Lung microvascular endothelial cell (primary cell): ENCODE measurements at places on chromosomes 16 and 17. TPM values are rescaled to one million over a fixed set of nuclear protein-coding genes. Genes with fewer than 3 reads are reported as not detected.

- no peak for DNase-seq
Measured at GRCh38 chr16:62170642-62171041, 134.4 kb upstream of the CDH8 start.

GRCh38 chr16:70378869-70379493, 32.3 kb downstream of the DDX19A start:
- DNase-seq: no peak

DNA sequence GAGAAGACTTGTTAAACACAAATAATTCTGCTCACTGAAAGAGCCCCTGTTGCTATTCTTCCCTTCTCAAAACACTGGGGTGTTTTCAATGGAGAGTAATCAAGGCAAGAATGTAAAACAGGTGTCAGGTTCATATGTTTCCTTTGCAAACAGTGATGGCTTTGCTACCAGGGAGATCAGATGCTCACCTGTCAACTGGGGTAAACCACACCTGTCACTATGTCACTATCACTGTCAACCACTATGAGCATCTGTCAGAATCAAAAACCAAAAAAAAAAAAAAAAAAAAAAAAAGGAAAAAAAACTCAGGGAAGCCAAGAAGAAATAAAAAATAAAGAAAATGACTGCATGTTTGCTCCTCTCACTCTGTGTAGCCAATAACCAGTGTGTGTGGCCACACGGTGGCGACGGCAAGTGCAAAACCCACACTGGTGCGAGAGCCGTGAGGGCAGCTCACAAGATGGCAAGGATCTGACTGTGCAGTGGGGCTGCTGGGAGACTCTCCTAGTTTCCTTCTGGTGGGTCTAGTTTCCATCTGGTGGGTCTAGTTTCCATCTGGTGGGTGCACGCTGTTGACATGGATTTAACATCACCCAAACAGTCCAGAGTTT, 22.7 kb downstream of the USP22 start:
- peak; percentile 52 for DNase-seq

- peak; percentile 84 for DNase-seq
Measured at GRCh38 chr16:2474877-2475412, at the start of gene TBC1D24. Gene TBC1D24, plus strand, starts transcription at chr16:2475127. Its CDS starts 21,022 bp downstream, at chr16:2496149.

DNA sequence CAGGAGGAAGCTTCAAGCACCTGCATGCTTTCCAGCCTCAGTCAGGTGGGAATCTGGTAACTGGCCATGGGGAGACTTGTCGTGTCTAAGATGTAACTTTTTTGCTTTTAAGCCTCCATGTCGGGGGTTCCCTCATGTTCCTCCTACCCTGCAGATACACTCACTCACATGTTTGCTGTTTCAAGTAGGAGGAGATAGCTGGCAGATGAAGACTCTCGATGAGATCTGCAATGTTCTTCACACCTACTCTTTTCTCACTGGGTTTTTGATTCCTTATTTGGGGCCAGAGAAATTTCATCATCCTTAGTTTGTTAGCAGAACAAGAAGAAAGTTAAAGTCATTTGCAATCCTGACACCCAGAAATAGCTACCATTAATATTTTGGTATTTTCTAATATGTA, 24.7 kb downstream of the UTP4 start:
- DNase-seq: no peak

GRCh38 chr17:80755650-80756405, 211.2 kb downstream of the RPTOR start:
- peak; percentile 36 for DNase-seq

The C16orf96 gene
- under 0.01 TPM in 1 of 2 replicates, not detected in the other for total RNA-seq

The NAGS gene
- total RNA-seq: 2.0 and 5.0 TPM in 2 replicates

DNA sequence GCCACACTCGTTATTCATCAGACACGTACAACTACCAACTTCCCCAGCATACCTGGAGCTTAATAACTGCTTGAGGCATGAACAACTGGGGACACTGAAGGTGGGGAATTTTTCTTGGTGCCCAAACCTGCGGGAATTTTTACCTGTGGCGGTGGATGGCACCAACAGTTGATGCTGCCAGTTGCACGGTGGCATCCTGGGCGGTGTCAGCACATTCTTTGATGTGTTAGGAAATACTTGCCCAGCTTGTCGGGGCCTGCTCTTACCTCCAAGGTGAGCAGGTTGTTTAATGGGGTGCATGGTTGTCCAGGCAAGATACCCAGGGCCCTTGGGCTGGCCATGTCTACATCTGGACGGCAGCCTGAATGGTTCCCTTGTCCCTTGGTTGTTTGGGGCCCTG, 79.6 kb downstream of the CRISPLD2 start:
- DNase-seq: no peak

The KRTAP4-1 gene
- not detected in 2 replicates for total RNA-seq

The CA10 gene
- not detected in 2 replicates for total RNA-seq

The CACNG1 gene
- not detected in 2 replicates for total RNA-seq

The CD300LF gene
- not detected in 2 replicates for total RNA-seq

DNA sequence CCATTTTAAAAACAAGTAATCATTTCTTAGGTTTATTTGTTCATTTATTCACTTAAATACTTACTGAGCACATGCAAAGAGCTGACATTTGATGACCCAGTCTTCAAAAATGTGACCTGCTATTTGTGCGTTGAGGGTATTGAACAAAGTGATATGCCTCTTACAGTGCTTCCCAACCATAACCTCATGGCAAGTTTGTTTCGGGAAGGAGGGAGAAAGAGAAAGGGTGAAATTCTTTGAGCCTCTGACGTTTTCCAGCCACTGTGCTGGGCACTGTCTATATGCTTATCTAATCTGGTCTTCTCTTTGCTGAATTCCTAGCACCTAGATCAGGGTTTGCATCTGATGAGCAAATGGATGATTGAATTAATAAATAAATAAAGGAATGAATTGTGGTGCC, 479.1 kb downstream of the HAPSTR1 start:
- DNase-seq: no peak

DNA sequence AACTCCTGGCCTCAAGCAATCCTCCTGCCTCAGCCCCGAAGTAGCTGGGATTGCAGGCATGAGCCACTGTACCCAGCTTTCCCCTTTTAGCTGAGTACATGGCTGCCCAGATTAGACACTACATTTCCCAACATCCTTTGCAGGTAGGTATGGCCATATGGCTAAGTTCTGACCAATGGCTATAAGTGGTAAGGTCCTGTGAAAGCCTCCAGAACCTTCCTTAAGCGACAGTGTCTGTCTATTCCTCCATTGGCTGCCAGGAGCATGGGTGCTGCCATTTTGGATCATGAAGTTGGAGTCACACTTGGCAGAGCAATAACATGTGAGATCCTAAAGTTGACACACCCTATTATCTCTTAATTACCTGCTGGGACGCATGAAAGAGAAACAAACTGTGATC, 24.4 kb upstream of the CRHR1 start:
- DNase-seq: no peak

GRCh38 chr17:29068818-29069217, 25.9 kb downstream of the PIPOX start:
- DNase-seq: no peak

DNA sequence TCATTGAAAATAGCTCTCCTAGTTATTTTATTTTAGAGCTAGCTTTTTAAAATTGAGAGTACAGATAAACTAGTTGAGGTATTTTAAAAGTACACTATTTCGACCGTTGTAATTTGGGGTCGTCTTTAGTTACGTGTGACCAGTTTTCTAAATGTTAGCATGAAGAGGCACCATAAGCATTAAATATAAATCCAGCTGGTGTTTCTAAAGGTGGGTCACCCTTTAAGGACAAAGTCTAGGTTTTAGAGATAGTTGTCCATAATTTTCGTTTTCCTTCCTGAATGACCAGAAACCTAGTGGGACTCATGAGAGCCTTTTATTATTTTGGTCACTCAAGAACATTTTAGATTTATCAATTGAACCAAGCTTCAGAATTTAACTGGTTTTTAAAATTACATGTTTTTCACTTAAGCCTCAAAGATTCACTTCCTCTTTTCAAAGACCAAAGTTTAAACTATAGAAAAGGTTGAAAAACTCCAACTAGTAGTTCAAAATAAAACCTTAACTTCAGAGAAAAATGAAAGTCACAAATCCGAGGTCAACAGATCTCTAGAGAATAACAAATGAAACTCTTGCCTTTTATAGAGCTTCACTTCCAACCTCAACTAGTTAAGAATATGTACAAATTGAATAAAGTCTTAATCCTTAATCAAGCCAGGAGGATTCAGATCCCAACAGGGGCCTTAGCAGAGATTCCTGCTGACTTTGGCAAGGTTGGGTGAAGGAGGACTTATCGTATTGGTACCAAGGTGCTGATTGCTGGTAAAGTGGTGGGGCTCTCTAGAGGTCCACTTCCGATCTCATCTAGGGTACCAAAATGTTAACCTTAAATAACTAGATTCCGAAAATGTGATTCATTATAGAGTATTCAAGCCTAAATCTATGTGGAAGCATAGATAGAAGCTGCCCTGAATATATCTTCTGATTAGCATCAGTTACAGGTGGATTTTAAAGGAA, 32.5 kb downstream of the PHKB start:
- DNase-seq: no peak

The LRRC59 gene
- total RNA-seq: 92.3 and 95.9 TPM in 2 replicates

GRCh38 chr16:11299865-11300559, 18.9 kb upstream of the PRM1 start:
- no peak for DNase-seq

- DNase-seq: no peak
Measured at GRCh38 chr17:62098623-62099231, 33.6 kb upstream of the MED13 start.

The LRRC37A2 gene
- total RNA-seq: 1.7 and 3.8 TPM in 2 replicates

DNA sequence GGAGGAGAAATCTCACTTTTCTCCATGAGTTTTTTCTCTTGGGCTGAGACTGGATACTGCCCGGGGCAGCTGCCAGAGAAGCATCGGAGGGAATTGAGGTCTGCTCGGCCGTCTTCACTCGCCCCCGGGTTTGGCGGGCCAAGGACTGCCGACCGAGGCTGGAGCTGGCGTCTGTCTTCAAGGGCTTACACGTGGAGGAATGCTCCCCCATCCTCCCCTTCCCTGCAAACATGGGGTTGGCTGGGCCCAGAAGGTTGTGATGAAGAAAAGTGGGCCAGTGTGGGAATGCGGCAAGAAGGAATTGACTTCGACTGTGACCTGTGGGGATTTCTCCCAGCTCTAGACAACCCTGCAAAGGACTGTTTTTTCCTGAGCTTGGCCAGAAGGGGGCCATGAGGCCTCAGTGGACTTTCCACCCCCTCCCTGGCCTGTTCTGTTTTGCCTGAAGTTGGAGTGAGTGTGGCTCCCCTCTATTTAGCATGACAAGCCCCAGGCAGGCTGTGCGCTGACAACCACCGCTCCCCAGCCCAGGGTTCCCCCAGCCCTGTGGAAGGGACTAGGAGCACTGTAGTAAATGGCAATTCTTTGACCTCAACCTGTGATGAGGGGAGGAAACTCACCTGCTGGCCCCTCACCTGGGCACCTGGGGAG, 19.1 kb downstream of the NGFR start:
- DNase-seq: no peak

The ALOX12B gene
- total RNA-seq: not detected in 2 replicates

DNA sequence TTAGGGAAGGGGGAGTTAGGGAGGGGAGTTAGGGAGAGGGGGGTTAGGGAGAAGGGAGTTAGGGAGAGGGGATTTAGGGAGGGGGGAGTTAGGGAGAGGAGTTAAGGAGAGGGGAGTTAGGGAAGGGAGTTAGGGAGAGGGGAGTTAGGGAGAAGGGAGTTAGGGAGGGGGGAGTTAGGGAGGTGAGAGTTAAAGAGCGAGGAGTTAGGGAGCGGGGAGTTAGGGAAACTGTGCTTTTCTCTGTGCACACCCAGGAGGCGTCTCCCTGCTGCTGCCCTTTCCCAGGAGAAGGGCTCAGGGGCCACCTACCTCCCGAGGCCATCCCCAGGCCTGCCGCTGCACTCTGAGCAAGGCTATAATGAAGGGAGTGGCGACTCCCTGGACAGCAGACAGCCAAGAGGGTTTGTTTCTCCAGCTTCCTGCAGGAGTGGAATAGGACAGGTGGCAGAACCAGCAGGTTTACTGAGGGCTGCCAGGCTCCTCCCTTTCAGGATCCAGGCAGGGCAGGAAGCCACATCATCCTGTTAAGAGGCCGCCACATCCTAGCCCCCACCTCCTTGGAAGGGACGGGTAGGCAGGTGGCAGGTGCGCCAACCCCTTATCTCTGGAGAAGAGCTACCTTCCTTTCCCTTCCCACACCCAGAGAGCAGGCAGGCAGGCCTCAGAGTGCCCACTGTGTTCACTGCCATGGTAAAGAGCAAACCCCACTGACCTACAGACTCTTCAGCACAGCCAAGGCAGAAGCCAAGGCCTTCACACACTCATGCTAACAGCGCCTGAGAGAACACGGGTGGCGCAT, 4.3 kb downstream of the CANT1 start:
- DNase-seq: no peak

DNA sequence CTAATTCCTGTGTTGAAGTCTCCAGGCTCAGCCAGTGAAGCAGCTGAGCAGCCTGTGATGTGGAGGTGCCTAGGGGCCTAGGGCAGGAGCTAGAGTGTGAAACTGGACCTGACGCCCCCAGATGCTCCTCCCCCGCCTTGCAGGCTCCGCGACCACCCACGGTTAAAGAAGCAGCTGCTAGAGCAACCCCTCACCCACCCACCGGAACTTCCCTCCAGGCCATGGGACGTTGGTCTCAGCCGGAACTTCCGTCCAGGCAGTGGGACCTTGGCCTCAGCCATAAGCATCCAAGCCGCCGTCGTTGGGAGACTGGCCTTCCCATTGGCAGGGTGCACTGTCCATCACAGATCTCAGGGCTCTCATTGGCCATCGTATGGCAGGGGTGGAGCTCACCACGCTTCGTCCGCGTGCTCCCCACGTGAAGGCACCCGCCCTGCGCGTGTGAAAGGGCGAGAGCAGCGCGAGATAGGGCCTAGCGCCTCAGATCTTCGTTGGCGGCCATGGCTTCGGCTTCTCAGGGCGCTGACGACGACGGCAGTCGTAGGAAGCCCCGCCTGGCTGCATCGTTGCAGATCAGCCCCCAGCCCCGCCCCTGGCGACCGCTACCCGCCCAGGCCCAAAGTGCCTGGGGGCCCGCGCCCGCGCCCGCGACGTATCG, at the start of gene ADAD2:
ADAD2 (plus strand) TSS at position 427 of the 658 bp plus-strand sequence; CDS start at position 501, 74 bp downstream.
- DNase-seq: peak; percentile 23

The PCGF2 gene
- total RNA-seq: 3.7 and 3.8 TPM in 2 replicates

DNA sequence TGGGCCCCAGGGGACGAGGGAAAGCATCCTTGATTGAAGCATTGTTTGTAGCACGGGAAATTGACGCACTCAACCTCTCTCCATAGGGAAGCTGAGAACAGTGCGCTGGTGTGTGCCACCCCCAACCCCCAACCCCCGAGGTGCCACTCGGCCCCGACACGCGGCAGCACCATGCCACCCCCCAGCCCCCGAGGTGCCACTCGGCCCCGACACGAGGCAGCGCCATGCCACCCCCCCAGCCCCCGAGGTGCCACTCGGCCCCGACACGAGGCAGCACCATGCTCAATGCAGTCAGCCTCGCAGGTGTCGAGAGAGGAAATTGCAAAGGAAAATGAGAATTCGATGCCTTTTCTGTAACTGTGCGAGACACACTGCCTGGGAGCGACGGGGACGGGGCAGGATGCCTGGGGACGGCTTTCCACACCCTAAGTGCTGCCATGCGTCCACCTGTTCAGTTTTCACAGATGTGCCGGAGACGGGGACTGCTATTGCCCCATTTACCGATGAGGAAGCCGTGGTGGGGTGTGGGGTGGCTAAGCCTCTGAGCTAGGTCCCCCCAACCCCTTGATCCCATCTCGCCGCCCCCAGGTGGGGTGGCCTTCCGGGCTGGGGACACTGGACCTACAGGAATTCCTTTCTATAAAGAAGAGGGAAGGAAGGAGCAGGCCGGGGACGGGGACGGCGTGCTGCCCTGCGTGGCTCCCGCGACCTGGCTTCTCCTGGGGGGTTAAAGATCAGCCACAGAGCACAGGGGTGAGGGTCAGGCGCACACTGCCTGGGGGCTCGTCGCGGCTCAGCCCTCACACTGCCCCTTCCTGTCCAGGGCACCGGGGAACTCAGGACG, 9.8 kb downstream of the CBFA2T3 start:
- DNase-seq: no peak
